NCI-H146 (cell line): ENCODE measurements at places on chromosomes 1 and 21.

DNA sequence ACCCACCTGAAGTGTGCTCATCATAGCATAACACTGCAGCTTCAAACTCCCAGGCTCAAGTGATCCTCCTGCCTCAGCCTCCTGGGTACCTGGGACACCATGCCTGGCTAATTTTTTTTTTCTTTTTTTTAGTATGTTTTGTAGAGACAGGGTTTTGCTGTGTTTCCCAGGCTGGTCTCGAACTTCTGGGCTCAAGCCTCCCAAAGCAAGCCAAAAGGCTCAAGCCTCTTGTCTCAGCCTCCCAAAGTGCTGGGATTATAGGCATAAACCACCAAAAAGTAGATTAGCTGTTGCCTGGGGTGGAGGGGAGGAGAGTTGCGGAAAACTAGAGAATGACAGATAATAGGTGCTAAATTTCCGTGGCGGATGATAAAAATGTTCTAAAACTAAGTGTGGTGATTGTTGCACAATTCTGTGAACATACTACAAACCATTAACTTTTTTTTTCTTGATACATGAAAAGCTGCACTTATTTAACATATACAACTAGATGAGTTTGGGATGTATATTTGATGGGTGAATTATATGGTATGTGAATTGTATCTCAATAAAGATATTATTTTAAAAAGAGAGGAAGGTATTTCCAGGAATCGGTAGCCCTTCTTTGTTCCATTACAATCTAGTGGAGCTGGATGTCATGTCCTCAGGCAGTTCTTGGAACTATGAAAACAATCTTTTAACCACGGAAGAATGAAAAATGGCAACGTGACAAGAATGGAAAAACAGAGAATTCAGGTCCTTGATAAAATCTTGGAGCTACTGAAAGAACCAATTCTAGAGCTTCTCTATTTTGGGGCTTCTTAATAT lies 27.3 kb upstream of the MED18 start:
- DNase-seq = no peak

DNA sequence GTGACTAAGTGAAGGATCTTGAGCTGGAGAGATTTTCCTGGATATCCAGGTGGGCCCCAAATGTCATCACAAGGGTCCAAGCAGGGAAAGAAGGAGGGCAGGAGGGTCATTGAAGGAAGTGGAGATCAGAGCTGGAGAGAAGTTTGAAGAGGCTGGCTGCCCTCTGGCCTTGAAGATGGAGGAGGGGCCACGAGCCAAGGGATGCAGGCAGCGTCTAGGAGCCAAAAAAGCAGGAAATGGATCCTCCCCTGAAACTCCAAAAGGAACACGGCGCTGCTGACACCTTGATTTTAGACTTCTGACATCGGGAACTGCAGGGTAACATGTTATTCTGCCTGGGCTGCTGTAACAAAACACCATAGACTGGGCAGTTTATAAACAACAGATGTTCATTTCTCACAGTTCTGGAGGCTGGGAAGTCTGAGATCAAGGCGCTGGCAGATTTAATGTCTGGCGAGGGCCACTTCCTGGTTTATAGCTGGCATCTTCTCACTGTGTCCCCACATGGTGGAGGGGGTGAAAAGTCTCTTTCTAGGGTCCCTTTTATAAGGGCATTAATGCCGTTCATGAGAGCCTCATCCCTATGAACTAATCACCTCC lies 28.8 kb upstream of the ZBTB21 start:
- no peak for DNase-seq

GRCh38 chr1:43965316-43965715 lies 4.5 kb upstream of the DPH2 start:
- DNase-seq = no peak

DNA sequence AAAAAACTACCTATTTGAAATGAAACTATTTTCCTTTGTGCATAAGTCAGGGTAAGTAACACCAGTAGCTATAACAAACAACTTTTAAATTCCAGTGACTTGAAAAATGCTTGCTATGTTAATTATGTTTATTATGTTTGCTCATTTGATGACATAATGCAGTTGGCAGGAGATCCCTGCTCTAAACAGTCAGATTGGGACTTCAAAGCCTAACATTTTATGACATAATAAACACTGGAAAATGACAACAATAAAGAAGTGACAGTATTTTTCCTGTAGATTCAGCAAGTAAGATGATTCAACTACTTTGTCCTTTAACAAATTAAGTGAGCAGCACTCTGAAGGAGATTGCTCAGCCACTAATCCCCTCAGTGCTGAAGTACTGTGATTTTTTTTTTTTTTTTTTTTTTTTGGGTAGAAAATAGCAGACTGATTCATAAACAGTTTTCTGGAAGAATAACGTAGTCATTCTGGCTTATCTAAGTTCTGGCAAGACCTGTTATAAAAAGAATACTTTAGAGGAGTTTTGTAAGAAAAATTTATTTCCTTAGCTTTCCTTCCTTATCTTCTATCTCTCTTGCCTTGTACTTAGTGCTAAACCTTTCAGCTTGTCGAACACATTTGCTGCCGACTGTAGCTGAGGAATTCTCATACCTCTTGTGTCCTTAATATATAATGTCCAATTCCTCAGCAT lies 207.2 kb downstream of the PTGER3 start:
- DNase-seq = no peak

DNA sequence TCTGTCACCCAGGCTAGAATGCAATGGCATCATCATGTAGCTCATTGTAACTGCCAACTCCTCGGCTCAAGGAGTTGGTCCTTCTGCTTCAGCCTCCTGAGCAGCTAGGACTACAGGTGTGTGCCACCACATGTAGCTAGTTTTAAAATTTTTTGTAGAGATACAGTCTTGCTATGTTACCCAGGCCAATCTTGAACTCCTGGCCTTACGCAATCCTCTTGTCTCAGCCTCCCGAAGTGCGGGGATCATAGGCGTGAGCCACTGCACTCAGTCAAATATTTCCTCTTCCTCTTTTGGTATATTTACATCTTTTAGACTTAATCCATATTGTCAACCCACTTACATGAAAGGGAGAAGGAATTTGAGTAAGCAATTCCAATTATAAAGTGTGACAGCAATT lies 121.1 kb downstream of the EVI5 start:
- DNase-seq = no peak

DNA sequence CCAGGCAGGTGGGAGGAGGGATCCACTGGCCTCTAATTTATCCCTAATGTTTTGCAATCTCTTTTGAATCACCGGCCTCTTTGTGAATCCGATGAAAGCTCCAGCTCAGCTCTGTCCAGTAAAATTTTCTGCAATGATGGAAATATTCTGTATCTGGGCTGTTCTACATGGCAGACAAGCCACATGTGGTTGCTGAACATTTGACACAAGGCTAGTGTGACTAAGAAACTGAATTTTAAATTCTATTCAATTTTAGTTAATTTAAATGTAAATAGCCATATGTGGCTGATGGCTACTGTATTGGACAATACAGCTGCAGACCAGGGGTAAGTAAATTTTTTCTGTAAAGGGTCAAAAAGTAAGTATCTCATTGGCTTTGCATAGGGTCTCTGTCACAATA lies 135.1 kb downstream of the CSMD2 start:
- no peak for DNase-seq

GRCh38 chr1:245000872-245001188 lies 136.5 kb upstream of the HNRNPU start:
- DNase-seq = no peak

DNA sequence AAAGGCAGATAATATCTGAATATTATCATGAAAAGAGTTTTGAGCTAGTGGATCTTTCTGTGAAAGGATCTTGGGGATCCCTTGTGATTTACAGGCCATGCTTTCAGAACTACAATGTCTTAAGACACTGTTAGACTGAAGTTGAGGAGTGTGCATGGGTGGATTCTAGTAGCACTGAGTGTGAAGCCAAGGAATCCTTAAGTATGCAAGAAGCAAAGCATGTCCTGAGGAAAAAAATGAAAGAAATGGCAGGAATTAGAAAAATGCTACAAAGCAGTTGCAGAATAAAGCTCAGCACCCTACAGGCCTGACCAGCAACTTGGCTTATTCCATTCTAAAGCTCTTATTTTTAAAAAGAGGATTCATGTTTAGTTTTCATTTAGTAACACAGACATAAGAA lies 11.9 kb downstream of the STX6 start:
- no peak for DNase-seq

DNA sequence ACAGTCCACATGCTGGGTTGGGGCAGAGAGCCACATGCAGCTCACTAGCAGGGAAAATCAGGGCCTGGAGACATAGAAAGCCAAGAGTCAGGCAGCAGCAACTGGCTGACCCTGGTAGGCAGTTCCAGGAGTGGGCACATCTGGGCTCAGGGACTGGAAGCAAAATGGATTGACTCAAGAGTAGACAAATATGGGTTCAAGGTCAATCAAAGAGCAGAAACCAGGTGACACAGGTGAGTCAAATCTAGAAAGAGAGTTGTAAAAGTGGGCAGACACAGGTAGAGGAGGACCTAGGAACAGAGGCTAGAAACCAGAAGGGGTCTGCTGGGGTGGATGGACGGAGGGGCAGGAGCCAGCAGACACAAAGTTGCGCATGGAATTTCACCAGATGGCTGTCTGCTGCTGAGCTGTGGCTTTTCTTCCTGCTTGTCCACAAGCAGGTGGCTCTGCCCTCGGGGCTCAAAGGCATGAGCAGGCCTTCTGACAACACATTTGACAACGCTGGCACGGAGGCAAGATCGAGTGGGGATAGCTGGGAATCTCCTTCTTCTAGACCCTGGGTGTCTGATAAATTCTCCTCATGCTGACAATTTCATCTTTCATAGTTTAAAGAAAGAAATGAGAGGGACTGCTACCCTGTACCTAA lies 40.8 kb upstream of the IGSF3 start:
- DNase-seq = peak; percentile 66

DNA sequence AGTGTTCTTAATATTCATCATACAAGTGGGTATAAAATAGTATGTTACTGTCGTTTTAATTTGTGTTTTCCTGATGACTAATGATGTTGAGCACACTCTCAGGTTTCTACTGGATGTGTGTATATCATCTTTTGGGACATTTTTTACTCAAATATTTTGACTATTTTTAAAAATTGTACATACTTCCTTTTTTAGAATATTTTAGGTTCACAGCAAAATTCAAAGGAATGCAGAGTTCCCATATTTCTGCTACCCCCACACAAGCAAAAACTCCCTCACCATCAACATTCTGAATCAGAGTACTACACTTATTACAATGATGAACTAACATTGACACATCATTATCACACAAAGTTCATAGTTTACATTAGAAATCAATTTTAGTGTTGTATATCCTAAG lies 114.5 kb downstream of the DPYD start:
- DNase-seq = no peak

- DNase-seq = peak; percentile 18
Measured at GRCh38 chr1:209564849-209565248, 18.7 kb upstream of the CAMK1G start.

- no peak for DNase-seq
Measured at GRCh38 chr1:198798923-198799386, 160.1 kb downstream of the PTPRC start.

DNA sequence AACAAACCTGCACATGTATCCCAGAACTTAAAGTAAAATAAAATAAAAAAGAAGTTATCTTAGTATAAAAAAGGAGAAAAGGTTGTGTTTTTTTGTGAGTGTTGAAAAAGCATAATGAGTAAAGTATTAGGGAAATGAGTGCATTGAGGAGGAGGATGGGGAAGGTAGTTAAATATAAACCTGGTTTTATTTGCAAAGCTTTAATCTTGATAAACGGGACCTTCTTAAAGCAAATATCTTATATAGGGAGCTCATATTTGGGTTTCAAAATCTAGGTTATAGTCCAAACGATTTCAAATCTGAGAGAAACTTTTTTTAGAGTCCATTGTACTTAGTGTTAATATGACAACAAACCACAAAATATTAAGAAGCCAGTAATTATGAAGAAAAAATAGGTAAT lies 21.7 kb upstream of the SLC19A2 start:
- no peak for DNase-seq

DNA sequence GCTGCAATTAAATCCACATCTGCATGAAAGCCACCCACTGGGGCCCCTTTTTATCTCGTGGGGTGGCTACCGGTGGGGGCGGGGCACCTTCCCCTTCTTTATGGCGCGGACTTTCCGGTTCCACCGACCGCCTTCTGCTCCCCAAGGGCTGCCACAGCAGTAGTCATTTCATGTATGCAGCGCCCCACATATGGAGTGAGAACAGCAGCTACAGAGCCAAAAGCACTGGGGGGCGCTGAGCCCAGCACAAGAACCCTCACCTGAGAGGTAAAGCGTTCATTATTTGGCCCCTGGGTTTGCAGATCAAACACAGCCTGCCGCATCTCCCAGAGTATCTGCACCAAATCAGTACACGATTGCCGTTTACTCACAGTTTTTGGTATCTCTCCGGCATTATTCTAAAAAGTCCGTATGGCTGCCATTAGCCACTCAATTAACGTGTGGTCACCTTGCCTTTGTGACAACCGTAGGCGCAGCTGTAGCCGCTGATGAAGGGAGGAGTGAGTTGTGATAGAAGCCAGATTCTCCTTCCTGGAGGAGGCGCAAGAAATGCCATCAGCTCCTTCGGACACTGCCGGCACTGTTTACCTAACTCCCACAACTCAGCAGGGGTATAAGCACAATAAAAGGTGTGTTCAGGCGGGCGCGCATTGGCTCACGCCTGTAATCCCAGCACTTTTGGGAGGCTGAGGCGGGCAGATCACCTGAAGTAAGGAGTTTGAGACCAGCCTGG lies 30.4 kb upstream of the CR2 start:
- DNase-seq = no peak
